ENCODE measurements at places on chromosomes 6 and 20.

DNA sequence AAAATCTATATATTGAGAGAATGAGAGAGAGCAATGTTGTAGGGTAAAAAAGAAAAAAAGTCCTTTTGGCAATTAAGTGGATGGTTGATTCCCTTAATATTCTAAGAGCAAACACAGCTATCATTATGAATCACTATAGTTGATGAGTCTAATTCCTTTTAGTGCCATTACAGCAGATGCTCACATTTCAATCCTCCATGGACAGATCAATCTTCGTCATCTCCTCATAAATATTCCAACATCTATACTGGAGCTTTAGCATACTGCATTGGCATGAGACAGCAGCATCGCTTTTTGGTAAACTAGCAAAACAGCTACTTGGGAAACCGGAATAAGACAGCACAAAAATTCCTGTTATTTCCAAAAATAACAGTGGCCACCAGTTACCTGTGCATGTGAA is 796.7 kb downstream of the QKI start:
- no peak for DNase-seq

- DNase-seq: no peak
Observed at GRCh38 chr6:148500402-148500801, 157.8 kb downstream of the SASH1 start.

- peak; percentile 61 for DNase-seq
Observed at GRCh38 chr6:30490026-30490876, 942 bp downstream of the HLA-E start.

DNA sequence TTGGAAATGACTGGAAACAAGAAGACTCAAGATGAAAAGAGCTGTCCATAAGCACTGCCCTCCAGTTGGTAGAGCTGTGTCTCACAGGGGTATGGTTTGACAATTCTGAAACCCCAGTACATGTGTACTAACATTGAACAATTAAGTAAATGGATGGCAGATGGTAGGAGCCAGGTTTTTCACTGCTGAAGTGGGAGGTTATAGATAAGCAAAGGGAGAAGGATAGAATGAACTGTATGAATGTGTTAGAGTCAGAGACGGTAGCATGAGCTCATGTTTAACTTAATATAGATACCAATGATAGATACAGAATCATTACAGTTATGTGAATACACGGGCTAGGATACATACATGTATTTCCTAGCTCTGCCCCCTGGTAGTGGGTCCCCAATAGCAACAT is 95.0 kb upstream of the SIRPA start:
- no peak for DNase-seq

DNA sequence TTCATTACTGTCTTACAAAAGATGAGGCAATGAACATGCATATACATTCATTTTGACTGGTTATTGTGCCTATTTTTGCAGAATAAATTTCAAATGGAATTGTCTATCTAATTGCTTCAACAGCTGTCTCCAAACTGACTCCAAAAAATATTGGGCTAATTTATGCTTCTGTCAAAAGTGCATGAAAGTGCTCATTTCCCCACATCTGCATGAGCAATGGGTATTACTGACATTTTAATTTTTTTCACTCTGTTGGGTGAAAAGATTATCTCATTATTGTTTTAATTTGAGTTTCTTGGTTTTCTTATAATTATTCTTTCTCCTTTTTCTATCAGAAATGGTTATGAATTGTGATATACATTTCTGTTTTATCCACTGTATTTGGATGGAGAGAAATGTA is 404.2 kb downstream of the QKI start:
- DNase-seq: no peak

DNA sequence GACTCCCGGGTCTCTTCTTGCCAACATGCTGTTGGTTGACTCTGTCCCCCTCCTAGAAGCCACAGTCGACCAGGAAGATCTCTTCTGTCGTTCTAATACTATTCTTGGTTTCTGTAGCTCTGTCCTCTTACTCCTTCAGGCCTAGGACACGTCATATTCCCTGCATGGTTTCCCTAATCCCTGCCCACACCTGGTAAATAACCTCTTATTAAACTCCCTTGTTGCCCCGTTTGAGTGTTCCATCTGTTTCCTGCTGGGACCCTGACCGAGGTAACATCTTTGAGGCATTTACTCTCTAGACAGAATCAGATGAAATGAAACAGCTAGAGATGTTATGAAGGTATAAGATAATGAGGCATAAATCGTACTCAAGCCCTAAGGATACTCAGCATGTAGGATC is 68.1 kb downstream of the PLCB4 start:
- DNase-seq: no peak

GRCh38 chr6:158022749-158023596 is 41.3 kb downstream of the SYNJ2 start:
- no peak for DNase-seq

DNA sequence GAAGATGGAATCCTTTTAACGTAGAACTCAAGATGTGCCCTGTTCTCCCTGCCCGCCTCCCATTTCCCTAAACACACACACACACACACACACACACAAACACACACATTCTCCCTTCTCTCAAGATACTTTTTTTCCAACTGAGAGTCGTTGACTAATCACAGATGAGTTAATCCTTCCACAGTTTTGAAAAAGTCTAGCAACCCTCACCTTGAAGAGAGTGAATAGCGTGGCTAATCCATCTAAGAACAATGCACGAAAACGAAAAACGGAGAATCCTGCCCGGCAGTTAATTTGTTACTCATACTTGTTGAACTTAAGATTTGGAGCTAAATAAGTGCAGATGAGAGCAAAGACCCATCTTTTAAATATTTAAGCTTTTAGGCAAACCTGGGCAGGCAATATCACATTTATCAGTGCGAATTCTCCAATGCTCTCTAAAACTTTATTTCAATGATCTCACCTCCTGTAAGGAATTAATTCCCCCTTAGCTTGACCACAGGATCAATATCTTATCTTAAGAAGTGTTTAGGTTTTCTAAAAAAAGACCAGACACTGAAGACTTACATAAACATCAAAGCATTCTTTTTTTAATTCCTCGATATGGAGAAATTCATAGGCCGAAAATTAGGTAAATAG is 1.1 kb downstream of the AGPAT4 start:
- DNase-seq: no peak

- no peak for DNase-seq
Observed at GRCh38 chr20:3658716-3659491, 4.3 kb downstream of the GFRA4 start.

DNA sequence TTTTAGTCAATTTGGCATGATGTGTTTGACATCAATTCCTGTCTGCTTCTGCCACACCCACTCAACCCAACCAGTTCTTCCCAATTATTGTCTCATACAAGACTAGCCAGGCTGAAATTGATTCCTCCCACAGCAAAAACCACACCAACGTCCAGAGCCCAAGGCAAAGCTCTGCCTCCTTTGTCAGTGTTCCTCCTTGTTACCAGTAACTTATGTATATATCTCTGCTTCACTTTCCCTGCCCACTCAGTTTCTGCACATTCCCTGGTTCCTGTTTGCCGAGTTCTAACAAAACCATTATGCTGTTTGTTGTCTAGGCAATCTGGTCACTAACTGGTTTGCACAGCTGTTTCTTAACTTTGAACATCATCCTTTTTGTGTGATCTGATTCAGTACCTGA is 547.9 kb upstream of the PTCHD4 start:
- no peak for DNase-seq

DNA sequence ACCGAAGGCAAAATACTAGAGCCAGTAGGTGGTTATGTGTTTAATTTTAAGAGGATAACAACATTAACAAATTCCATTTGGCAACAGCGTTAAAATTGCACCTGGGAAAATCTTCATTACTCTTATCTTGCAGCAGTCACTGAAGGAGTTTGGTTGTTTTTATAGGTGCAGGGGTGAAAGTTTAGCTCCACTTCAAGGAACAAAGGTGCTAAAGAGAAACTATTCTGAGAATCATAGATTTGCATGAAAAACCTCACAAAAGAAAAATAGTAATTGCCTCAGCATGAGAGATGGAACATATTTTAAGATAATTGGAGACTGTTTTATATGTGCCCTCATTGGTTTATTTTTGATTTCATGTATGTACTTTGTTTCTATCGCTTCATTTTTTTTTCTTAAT is 444.4 kb downstream of the UTRN start:
- no peak for DNase-seq

DNA sequence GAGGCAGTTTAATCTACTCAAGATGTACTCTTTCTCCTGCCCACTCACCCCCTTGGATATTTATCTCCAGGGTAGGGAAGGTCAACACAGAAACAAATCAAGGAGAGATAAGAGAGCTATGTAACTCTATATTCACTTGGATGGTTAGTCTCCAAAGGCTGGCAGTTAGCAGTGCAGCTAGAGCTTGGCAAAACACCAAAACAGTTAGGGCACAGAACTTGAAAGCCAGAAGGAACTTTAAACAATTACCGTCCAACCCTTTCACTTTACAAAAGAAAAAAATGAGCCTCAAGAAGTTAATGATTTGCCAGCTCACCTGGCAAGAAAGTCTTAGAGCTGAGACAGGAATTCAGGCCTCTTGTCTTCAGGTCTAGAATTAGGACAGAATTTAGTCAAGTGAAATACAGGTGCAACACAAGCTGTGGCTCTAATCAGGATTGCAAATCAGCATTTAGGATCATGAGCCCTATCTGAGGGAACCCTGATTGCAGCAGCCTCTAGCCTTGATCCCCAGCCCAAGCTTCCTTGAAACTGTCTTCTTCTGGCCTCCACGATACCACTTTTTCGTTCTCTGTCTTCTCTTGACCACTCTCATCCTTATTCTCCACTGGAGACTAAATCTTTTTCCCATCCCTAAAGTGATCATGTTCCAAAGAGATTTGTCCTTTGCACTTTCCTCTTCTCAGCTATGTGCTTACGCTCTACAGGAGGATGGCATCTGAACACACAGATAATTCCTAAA is 14.9 kb downstream of the NEDD9 start:
- no peak for DNase-seq

DNA sequence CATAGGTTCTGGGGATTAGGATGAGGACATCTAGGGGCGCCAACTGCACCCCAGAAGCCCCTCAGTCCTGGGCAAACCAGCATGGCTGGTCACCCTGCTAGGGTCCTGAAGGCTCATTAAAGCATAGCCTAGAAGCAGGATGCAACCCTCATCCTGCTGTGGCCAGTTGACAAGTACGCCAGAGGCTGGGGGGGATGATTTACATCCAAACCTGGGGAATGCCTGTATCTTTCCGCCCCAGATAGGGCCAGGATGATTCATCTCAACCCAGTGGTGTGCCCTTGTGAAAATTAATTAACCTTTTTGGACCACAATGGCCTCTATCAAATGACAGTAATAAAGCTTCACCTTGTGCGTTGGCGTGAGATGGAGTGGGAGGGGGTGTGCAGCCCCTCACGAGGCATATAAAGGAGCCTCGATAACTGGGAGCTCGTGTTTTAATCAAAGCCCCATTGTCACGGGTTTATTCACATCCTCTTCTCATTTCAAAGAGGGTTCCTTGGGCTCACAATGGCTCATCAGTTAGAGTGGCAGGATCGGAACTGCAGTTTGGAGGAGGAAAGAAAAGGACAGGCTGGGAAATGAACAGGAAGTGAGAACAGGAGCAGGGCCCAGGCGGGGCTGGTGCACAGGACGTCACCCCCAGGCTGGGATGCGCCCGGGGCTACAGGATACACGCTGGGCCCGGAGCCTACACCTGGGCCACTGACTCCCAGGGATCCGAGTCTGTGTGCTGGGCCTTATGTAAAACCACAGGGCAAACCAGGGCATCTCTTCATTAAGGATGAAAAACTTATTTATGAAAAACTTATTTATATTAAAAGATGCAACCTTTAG is 121.8 kb upstream of the PHACTR3 start:
- DNase-seq: no peak

- DNase-seq: no peak
Observed at GRCh38 chr6:2514965-2515543, 235.7 kb downstream of the MYLK4 start.

- peak; percentile 17 for DNase-seq
Observed at GRCh38 chr20:59515013-59515905, 89.1 kb upstream of the PHACTR3 start.

- peak; percentile 17 for DNase-seq
Observed at GRCh38 chr20:6533761-6534479, 233.6 kb upstream of the BMP2 start.

GRCh38 chr6:40500227-40500626 is 86.9 kb downstream of the LRFN2 start:
- no peak for DNase-seq

- peak; percentile 48 for DNase-seq
Observed at GRCh38 chr20:53941680-53942471, 128.5 kb downstream of the BCAS1 start.

GRCh38 chr6:8743170-8743745 is 307.9 kb upstream of the SLC35B3 start:
- peak; percentile 1 for DNase-seq

DNA sequence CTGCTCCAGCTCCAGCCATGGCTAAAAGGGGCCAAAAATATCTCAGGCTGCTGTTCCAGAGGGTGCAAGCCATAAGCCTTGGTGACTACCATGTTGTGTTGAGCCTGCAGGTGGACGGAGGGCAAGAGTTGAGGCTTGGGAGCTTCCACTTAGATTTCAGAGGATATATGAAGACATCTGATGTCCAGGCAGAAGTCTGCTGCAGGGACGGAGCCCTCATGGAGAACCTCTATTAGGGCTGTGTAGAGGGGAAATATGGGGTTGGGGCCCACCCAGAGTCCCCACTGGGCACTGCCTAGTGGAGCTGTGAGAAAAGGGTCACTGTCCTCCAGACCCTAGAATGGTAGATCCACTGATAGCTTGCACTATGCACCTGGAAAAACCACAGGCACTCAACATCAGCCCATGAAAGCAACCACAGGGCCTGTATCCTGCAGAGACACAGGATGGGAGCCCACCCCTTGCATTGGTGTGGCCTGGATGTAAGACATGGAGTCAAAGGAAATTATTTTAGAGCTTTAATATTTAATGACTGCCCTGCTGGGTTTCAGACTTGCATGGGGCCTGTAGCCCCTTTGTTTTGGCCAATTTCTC is 70.5 kb downstream of the NINL start:
- no peak for DNase-seq

GRCh38 chr20:60903325-60903971 is 348.6 kb upstream of the CDH4 start:
- no peak for DNase-seq

GRCh38 chr20:49669601-49670189 is 44.0 kb downstream of the B4GALT5 start:
- DNase-seq: peak; percentile 40

- no peak for DNase-seq
Observed at GRCh38 chr6:73779943-73780342, 83.9 kb downstream of the CD109 start.

DNA sequence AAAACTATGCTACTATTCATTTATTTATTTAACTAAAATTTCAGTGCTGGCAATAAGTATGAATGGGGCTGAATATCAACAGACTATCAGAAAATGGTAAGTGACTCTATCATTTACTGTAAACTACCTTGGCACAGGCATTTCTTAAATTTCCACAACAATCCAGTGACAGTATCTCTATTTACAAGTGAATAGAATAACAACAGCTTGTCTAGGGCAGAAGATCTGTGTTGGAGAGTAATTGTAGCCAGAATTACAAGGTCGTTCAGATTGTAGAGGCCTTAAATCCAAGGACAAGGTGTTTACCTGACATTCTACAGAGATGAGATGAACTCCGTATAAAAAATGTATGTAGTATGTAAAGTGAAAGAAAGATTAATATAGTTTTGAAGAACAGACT is 193.8 kb upstream of the SIM1 start:
- no peak for DNase-seq

- DNase-seq: no peak
Observed at GRCh38 chr20:52251136-52251700, 59.6 kb upstream of the ZFP64 start.

GRCh38 chr6:135231469-135231844 is 50.3 kb downstream of the MYB start:
- no peak for DNase-seq

All from myocyte (in vitro differentiated cells).